IPS DF 19.7 (cell line): ENCODE measurements at places on chromosomes 3 and 15.

DNA sequence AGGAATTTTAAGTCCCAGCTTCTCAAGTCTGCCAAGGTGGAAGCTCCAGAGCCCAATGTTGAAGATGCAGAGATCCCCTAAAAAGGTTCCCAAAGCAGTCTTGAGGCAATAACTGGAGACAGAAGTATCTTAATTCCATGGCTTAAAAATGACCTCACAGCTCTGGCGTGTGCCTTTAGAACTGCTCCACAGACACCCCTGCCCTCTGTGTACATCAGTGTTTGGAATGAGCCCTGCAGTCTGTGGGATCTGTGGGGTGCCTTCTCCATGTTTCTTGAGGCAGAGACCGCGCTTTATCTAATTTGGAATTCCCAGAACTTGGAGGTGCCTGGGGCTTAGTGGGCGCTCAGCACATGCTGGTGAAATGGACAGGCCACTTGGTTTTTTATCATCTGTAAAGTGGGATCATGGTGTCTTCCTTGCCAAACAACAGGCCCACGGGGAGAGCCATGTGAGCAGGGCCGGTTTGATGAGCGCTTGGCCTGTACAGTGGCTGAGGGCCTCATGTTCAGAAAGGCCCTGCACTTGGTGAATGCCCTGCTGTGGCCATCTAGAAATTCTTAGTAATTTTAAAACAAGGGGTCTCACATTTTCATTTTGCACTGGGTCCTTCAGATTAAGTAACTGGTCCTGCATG, 7.1 kb downstream of the ITGA11 start:
- no peak for DNase-seq

GRCh38 chr3:2985479-2985878, 124.7 kb downstream of the IL5RA start:
- DNase-seq = no peak

- DNase-seq = no peak
Observed at GRCh38 chr15:91424001-91424400, 323.9 kb downstream of the SV2B start.

GRCh38 chr3:98731720-98732285, 31.3 kb upstream of the ST3GAL6 start:
- DNase-seq = no peak

GRCh38 chr3:170529346-170529745, 56.5 kb downstream of the SLC7A14 start:
- DNase-seq = no peak

GRCh38 chr3:62414786-62415185, 41.4 kb upstream of the FEZF2 start:
- no peak for DNase-seq

- no peak for DNase-seq
Observed at GRCh38 chr3:150765949-150766720, 3.2 kb upstream of the SIAH2 start.

DNA sequence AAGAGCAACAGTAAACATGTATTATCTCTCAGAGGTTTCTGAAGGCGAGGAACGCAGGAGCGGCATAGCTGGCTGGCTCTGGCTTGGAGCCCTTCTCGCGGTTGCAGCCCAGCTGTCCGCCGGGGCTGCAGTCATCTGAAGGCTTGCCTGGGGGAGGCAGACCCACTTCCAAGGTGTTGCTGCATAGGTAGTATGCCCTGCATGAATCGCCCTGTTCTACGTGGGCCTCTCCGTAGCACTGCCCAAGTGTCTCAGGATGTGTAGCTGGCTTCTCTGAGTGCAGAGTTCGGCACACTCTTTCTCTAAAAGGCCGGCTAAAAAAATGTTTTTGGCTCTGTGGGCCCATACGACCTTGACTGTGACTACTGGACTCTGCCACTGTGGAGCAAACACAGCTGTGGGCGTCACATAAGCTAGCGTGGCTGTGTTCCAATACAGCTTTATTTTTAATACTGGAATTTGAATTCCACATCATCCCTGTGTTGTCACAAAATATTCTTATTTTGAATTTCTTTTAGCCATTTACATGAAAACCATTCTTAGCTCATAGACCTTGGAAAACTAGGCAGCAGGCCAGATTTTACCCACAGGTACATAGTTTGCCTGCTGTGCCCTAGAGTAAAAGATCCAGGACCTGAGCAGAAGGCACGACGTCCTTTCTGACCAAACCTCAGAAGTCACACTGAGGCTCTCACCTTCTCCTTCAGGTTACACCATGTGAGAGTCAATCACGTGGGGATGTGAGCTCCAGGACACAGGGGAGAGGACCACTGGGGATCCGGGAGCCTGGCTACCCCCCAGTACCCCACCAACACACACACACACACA, 55.9 kb downstream of the PGPEP1L start:
- DNase-seq = no peak

DNA sequence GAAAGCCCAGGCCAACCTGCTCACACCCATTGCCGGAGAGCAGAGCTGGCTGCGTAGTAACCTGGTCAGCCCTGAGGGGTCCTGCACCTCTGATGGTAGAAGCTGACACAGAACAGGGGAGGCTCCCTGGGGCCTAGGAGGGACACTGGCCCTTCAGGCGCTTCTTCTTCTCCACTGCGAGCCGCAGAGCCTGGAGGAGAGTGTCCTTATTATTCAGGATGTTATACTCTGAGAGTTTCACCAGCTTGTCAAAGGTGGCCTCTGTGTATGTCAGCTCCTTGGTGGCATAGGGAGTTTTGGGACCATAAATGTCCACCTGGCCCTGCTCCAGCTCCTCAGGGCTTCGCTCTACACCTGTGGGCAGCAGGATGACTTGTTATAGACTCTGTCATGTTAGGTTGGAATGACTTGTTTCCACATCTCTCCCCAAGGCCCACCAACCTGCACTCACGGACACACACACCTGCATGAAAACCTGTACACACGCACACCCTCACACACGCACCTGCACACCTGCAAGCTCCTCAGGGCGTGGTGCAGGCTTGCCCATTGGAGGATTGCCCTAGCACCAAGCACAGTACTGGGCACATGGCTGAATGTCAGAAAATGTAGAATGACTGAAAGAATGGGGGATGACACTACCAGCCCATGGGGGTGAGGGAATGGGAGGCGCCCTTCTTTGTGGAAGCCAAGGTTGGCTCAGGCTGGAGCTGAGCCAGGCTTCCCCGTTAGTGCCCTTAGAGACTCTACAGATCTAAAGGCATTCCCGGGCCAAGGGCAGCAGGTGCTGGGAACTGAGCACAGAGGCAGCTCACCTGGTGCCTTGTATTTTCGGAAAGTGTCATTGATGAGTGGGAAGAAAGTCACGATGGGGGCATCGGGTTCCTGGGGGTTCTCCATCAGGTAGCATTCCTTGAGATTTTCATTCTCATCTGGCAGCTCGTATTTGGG, 11.5 kb upstream of the EHD4 start:
- DNase-seq = no peak

GRCh38 chr15:100665570-100665969, 63.2 kb downstream of the ASB7 start:
- DNase-seq = no peak

GRCh38 chr3:194272861-194273742, 78.0 kb downstream of the CPN2 start:
- no peak for DNase-seq

DNA sequence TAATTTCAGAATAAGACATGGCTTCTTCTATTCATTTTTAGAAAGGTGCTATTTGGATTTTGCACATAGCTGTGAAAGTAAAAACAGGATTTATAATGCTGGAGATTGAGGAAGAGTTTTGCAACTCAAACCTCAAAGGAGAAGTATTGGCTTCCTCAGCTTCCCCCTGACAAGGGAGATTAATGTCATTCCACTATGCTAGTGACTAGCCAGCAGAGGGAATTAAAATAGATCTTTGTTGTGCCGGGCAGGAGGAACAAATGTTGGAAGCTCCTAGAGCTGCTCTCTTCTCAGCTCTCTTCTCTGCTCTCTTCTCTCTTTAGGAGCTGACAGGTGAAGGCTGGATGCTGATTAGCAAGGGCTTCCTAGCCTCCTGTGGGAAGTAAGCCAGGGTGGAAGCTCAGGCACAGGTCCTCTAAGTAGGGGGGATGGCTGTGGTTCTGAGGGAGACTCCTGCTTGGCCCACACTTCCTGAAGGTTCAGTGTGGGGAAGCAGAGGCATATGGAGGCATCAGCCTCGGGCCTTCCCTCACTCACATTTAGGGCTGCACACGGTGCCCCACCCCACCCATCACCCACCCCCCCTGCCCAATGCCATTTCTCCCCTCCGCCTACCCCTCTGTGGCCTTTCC, 29.6 kb downstream of the CX3CR1 start:
- DNase-seq = no peak

DNA sequence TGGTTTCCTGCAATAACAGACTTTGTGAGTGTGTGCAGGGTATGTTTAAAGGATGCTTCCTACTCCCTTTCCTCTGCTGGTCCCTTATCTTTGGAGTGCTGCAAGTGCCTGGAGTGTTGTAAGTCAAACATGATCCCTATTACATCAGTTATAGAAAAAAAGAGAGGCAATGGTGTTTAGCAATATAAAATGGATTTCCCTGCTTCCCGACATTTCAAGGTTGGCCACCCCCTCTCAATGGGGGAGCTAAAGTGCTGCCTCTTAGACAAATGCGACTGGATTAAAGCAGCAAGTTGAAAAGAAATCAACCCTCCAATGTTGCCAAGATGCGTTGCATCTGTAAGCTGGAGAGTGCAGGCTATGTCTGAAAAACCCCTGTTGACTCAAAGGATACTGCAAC, 203.1 kb upstream of the WNT5A start:
- DNase-seq = no peak

DNA sequence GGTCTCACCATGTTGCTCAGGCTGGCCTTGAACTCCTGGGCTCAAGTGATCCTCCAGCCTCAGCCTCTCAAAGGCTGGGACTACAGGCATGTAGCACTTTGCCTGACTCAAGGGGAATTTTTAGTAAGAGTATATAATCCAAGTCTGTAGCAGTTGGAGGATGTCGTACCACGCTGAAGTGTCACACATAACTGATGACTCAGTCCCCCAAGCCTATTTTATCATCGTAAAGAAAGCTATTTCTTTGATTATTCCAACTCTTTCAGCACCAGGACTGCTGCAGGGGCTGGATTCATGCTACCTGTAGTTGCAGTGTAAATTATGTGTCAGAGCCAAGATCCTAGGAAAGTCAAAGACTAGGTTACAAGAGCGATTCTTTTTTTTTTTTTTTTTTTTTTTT, 1.4 kb upstream of the PRKCI start:
- no peak for DNase-seq

- no peak for DNase-seq
Observed at GRCh38 chr15:56428821-56429458, 36.0 kb downstream of the MNS1 start.

DNA sequence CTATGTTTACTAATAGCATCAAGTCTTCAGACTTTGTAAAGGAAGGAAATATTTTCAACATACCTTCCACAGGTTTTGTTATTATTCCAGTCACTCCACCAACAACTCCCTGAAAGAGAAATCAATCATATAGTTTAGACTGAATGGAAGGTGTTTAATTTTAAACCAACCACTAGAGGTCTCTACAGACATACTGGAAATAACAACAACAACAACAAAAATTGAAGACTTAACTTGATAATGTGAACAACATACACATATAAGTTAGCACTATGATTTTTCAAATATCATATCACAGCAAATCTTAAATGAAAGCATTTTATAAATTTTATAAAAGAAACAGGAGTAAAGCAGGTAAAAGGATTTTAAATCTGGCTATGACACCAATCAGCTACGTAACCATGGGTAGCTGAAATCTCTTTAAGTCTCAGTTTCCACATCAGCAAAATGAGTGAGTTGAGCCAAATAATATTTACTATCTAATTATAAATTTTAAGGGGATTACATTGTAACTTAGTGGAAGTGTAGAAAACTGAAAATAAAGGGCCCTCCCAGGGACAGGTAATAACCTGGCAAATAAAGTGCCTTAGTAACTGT, 188.2 kb downstream of the VPS13C start:
- DNase-seq = no peak

GRCh38 chr15:71341811-71342550, 226.7 kb downstream of the THSD4 start:
- DNase-seq = no peak

- DNase-seq = no peak
Observed at GRCh38 chr3:169615833-169616232, 47.7 kb downstream of the MECOM start.

DNA sequence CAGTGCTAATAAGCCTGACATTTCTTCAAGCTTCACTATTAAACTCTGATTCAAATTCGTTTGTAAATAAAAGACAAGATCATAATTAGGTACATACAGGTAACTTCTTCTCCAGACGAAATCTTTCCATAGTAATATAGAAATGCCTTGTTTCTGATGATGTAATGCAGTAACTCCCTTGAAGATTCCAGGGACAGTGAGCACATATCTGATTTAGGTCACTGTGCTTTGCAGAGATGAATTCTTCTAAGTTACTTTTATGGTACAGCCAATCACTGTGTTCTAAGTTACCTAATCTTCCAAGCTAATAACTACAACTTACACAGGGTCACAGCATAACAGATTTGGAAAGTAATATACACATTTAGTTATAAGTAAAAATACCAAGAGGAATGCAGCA, 27.6 kb downstream of the SLC4A7 start:
- no peak for DNase-seq
